ENCODE measurements at places on chromosomes 4 and X.

- DNase-seq = no peak
These were observed 89.3 kb upstream of the LNX1 start for GRCh38 chr4:53680598-53680997.

GRCh38 chr4:90357117-90357710 is 230.0 kb downstream of the CCSER1 start:
- DNase-seq = peak; percentile 58

DNA sequence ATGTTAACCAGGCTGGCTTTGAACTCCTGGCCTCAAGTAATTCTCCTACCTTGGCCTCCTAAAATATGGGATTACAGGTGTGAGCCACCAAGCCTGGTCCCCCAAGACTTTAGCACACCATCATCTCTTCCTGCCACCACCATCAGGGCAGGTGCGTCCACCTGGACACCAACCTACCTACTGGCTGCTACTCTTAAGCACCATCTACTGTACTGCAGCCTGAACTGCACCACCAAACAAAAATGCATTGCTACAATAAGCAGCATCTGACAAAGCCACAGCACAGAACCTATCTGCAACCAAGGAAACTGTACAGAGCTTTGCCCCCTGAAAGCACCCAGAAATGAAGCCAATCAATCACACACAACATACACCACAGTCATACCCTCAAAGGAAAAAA is 139.7 kb downstream of the EFHC2 start:
- DNase-seq = no peak

DNA sequence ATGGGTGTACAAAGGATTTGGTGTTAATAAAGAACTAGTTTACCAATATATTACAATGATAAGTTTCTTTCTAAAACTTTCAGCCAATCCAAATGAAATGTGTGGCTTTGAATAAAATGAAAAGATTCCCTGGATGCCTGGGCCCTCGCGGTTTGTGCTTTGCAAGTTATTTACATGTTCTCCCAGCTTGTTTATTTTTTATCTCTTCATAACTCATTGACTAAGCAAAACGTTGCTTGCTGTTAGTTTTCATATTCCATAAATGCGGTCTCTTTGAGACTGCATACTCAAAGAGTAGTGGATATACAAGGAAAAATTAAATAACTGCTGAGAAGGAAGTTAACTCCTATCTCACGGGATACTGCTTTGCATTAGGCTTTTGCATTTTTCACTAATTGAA is 26.0 kb downstream of the FHDC1 start:
- no peak for DNase-seq

- DNase-seq = no peak
These were observed 117.1 kb upstream of the FRG1 start for GRCh38 chr4:189823591-189823990.

- DNase-seq = no peak
These were observed 21.0 kb upstream of the ADD1 start for GRCh38 chr4:2822461-2823300.

DNA sequence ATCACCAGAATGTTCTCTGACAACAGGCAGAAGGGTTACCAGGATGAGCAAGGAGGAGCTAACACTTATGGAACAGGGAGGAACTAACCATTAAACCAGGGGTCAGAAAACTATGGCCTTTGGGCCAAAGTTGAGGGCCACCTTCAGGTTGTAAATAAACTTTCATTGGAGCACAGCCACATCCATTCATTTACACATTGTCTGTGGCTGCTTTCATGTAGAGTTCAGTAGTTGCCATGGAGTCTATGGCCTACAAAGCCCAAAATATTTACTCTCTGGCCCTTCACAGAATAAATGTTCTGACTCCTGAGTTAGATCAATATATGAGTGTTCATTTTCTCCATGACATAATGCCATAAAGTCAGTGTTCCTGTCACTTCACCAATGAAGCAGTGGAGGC is 13.2 kb upstream of the HCCS start:
- no peak for DNase-seq

DNA sequence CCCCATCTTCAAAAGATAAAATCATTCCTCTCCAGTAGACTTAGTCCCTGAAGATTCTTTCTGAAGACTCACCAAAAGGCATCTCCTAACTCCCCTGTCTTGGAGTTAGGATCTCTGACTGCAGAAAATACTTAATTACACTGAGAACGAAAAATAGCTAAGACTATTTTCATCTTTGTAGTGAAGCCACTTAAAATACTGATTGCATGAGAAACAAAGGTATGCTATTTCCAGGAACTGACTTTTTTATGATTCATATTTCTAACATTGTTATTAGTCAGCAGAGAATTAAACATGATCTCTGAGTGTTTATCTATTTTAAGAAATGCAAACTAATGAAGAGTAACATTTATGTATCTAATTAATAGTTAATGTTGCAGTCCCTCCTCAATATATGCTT is 71.8 kb upstream of the NR3C2 start:
- DNase-seq = no peak

DNA sequence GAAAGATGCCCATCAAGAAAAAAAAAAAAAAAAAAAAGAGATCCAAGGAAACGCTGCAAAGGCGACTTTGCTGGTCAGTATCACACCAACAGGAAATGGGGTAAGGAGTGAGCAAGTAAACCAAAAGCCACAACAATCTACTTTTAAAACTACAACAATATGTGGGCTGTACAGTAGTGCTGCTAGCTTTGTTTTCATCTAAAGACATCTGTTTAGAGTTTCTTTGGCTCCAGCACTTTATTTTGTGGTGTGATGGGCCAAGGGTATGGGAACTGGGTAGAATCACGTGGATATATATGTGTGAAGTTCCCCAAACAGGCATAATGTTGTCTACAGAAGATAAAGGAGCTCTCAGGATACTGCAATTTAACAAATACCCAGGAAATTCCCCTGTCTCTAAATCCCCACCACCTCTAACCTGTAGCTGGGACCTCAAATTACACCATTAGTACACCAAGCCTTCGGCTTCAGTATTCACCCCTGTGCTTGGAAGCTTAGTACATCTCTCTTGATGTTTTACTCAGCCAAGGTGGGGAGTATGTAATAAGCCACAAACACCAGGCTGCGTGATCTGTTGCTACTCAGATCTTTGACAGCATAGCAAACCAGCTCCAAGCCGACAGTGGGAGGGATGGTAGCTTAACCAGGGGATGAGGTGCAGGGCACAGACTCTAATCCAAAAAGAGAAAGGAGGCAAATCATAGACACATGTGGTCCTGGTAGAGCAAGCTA is 207.9 kb downstream of the HS6ST2 start:
- DNase-seq = no peak

DNA sequence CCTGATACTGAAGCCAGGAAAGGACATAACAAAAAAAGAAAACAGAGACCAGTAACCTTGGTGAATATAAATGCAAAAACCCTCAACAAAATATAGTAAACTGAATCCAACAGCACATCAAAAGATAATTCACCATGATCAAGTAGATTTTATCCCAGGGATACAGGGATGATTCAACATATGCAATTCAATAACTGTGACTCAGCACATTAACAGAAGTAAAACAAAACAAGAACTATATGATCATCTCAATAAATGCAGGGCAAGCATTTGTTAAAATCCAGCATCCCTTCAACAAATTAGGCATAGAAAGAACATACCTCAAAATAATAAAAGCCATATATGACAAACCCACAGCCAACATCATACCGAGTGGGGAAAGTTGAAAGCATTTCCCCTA is 112.0 kb downstream of the HHIP start:
- no peak for DNase-seq

DNA sequence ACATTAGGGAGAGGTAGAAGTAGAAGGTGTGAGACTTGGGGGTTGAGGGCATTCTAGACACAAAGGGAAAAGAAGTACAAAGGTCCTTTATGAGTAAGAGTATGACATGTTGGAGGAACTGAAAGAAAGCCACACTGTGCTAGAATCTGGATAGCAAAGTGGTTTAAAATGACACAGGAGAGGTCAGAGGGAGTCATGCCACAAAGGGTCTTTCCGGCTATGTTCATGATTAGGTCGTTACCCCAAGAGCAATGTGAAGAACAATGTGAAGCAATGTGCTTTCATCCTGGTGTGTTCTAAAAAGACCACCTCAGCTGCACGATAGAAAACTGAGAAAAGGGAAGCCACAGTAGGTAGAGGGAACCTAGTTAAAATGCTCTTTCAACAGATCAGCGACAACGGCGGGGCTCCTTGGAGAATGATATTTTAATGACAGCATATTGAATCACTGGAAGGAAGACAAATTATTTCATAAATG is 29.2 kb downstream of the SMIM14 start:
- DNase-seq = peak; percentile 11

DNA sequence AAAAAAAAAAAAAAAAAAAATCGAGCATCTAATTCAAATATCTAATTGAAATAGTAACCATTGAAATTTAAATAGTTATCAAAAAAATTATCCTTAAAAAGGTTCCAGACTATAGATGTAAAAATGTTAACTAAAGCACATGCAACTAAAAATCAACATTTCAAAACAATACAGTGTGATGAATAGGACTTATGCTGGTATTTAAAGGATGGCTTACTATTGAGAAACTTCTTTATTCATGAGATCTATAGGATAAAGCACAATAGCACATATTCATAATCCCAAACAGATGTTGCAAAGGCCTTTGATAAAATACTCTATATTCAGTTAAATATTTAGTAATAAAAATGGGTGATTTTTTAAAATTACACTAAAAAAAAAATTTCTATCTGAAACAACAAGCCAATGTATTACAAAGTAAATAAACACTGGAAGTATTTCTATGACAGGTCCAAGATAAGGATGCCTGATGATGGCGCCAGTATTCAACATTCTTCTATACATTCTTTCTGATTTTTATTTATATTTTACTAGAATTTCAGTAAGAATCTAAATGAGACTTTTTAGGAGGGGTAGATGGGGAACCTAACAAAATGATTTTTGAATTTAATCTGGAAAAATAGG is 26.3 kb downstream of the DCLK2 start:
- DNase-seq = no peak

DNA sequence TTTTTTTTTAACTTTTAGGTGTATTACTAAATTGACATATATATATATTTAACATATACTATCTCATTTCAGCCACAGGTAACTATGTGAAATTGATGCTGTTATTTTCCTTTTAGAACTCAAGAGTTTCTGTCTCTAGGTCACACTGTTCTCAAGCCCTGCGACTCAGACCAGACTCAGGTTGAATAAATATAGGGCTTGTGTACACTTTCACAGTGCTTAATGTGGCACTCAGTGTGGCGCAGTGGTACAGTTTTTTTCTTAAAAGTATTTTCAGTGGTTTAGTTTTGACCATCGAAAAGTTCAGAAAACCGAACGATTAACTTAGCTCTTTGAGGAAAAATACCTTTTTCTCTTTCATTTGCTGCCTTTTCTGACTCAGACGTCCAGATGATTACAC is 24.7 kb downstream of the PACRGL start:
- no peak for DNase-seq

GRCh38 chr4:108141213-108141950 is 27.4 kb downstream of the LEF1 start:
- DNase-seq = no peak

- DNase-seq = no peak
These were observed 34.4 kb upstream of the SLC34A2 start for GRCh38 chr4:25621027-25621930.

GRCh38 chr4:1035510-1035909 is 24.1 kb downstream of the FGFRL1 start:
- DNase-seq = no peak

DNA sequence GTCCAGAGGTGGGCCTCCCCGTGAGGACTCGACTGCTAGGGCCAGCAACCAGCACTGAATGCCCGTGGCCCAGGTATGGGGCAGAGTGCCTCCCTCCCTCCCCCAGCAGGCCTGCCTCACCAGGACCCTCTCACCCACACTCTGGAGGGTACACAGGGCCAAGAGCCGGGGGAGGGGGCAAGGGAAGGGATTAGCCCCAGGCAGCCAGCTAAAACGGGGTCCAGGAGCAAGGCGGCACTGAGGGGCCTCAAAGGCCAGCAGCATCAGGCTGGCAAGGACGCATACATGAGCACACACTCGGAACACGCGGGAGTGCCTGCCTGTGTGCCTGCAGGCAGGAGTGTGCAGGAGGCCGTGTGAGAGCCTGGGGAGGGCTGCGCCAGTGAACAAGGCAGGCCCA is 18.3 kb upstream of the DUSP9 start:
- no peak for DNase-seq

GRCh38 chrX:30302956-30303355 is 6.2 kb downstream of the NR0B1 start:
- no peak for DNase-seq

DNA sequence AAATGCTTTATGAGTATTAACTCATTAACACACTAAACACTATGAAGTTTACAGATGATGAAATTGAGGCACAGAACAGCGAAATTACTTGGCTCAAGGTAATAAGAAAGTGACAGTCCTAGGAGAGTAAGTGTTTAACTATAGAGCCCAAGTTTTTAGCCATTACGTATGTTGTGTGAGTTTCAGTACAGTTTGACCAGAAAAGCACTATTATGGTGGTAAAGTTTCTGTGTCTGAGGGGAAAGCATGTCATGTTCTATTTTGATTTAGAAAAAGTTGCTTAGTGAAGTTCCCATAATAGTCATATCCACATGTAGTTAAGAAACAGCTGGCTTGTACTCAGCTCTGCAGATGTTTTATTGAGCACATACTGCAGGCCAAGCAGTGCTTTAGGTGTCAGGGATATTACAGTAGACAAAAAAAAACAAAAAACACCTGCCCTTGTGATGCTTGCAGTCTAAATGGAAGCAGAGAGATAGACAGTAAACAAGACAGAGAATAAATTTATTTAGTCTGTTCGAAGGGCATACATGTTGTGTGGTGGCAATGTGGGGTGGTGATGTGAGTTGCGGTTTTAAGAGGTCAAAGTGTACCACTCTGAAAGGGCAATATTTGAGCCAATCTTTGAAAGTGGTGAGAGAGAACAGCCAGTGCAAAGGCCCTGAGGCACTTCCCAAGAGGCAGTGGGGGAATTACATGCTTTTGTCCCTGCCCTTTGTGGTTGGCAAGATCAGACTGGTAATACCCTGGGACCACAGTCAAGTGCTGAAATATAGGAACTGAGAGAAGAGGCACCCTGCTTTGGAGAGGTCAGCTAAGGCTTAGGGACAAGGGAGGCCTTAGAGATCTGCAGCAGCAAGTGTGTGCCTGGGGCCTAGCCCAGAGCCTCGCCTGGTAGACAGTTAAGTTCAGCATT is 6.2 kb downstream of the TMEM131L start:
- no peak for DNase-seq

- peak; percentile 54 for DNase-seq
These were observed 5.3 kb downstream of the ASB11 start for GRCh38 chrX:15310117-15310516.

DNA sequence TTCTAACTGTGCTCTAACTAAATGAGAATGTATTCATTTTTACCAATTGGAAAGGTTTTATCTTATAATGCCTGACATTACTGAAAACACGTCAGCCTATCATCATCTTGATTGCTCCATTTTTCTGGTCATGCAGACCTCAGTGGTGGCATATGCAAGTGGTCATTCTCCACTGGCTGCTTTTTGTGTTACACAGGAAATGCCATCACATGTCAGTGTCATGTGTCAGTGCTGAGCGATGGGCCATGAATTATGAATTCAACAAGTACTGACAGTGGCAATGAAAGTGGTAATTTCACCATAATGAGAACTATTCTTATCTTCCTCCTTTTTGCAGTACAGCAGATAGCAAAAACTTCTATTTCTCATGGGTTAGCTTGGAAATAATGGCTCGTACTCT is 190.5 kb downstream of the PACRGL start:
- no peak for DNase-seq

- no peak for DNase-seq
These were observed 67.0 kb upstream of the FAM9A start for GRCh38 chrX:8868070-8868773.
